ENCODE measurements at places on chromosomes 7 and 10.

DNA sequence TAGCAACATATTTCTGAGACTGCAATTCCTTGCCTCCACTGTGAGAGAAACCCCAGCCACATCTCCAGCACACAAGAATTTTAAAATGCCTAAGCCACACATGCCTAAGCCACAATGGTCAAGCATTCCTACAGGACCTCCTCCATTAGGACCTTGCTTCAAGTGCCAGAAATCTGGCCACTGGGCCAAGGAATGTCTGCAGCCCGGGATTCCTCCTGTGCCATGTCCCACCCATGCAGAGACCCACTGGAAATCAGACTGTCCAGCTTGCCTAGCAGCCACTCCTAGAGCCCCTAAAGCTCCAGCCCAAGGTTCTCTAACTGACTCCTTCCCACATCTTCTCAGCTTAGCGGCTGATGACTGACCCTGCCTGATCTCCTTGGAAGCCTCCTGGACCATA, 117.5 kb downstream of the AHR start:
- no peak for DNase-seq

DNA sequence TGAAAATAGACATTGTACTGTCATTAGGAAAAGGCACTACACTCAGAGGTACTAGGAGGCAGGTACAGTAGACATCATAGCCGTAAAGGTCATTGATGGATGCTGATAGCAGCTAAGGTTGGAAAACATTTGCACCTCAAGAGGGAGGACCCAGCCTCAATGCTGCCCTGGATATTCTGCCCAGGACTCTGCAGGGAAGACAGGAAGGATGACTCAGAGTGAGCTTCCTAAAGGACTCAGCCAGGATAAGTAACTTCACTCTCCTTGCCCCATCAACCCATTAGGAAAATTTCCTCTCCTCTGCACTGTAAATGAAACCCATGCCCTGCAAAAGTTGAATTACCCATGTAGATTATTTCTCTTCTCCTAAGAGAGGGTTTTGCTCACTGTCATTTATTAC, 617.9 kb upstream of the MKI67 start:
- no peak for DNase-seq

DNA sequence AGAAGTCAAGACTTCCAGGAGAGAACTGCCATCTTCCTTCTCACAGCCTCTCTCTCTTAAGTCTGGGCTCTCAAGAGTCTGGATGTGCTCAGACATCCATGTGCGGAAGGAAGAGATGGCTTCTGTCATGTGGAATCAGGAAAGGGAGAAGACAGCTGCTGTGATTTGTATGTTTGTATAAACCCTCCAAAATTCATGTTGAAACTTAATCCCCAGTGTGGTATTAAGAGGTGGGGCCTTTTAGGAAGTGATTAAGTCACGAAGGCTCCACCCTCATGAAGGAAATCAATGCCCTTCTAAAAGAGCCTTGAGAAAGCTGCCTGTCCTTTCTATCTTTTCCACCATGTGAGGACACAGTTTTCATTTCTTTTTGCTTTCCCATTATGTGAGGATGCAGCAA, 73.9 kb upstream of the PTN start:
- DNase-seq, result no peak

- no peak for DNase-seq
These were observed 164.1 kb upstream of the NEBL start for GRCh38 chr10:21061184-21061583.

DNA sequence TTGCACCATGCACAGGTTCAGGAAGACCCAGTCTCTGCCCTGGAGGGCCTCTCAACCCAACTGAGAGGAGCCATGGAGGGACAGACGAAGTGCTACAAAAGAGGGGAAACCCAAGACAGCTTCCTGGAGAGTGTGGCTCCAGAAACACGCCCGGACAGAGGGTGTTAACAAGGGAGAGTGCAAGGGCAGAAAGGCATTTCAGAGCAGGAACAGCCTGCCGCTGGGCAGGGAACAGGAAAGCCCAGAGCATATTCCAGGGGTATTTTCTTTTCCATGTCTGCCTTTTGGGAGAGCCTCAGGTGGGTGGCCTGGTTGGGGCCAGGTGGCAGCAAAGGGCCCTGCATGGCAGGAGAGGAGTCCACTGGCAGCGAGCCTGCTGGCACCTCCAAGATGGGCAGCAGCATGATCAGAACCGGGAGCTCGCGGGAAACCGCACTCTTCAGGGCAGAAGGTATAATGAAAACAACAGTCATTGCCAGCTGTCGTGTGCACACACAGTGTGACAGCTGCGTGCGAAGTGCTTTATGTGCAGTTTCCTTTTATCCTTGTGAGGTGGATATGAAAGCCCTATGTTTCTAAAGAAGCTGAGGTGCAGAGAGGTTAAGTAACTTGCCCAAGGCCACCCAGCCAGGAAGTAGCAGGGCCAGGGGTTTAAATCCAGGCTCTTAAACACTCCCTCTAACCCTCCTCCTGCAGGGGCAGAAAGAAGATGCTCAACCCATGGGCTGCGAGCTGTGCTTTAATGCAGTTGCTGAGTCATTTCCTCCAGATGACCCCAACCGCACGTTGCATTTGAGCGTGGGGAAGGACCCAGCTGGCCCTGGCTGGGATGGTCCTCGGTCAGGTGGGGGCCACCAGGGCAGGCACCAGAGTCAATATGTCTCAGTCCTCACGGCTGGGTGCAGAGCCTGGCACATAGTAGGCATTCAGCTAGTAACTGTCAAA, 128.6 kb downstream of the OAT start:
- DNase-seq, result no peak

All from activated naive CD4-positive, alpha-beta T cell treated with anti-CD3 and anti-CD28 coated beads for 36 hours (primary cell).